ENCODE measurements at places on chromosomes 6 and 20.

DNA sequence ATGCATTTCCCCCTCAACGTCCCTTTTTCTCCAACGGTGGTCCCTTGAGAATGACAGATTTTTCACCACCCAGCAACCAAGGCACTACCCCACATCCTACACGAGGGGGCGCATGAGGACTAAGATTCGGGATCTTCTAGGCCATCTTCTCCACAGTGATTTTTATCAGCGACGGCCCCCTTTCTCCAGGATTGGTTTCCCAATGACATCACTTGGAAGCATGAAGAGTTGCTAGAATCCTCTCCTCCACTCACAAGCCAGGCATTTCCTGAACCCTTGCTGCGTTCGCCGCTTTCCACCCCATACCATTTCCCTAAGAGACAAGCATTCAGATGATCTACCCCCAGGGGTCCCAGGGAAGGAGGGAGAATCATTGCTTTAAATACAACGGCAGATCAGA is 252.0 kb downstream of the HIVEP2 start:
- ATAC-seq: peak; percentile 74

- ATAC-seq: no peak
These were observed 94.5 kb downstream of the PERP start for GRCh38 chr6:138012682-138013081.

GRCh38 chr6:149963462-149964307 is at the start of gene ULBP1:
Gene ULBP1 (plus strand): TSS chr6:149963943. CDS start chr6:149964050, 107 bp downstream.
- peak; percentile 84 for ATAC-seq

GRCh38 chr6:125913864-125914351 is 42.7 kb upstream of the HINT3 start:
- no peak for ATAC-seq

DNA sequence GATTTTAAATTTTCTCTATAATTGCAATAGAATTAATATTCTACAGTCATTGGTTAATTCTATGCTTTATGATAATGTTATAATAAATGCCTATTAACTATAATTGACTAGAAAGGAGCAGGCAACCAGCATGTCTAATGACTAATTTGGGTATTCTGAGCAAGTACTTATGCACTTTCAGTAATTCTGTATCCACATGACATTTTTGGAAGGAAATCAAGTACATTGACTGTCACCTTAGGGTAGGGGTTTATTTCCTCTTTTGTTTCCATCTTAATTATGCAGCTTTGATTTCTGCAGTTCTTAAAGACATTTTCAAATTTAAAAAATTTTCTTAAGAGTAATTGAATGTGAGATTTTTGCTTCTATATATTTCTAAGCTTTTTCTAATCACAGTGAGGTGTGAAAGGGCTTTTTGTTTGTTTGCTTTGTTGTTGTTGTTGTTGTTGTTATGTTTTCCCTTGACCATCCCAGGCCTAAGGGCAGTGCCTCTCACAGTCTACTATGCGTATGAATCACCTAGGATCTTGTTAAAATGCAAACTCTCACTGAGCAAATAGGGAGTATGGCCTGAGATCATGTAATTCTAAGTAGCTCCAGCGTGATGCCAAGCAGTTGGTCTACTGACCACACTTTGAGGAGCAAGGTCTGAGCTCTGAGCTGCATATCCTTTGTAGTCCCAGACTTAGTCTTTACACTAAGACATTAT is 467.1 kb upstream of the RNF217 start:
- ATAC-seq: no peak

- ATAC-seq: no peak
These were observed 59.0 kb downstream of the PPP1R14C start for GRCh38 chr6:150201772-150202329.

DNA sequence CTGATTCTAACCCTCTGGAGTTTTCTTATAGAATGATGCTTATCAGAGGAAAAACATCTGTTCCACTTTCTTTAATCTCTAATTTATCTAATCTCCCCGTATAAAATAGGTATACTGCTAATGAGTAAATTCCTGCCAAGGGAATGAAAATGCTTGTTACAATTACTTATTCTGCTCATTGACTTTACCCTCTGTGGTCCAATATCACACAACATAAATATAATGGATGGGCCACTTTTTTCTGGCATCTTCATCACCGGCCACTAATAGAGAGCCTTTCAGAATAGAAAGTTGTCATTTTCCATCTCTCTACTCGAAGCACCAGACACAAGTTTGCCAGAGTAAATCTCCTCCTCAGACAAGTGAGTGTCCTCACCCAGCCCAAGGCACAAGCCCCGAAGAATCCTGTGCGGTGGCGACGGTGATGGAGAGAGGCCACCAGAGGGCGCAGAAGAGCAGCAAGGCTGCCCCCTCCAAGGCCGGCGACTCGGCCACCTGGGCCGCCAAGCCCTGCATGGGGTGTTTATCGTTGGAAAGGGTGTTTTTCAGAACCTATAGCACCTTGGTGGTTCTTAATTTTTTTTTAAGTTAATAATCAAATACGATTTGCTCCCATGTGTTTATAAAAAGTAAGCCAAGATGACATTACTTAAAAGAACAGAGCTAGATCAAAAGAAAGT is 212.9 kb upstream of the ARID1B start:
- peak; percentile 96 for ATAC-seq

- ATAC-seq: no peak
These were observed 36.7 kb downstream of the POU3F2 start for GRCh38 chr6:98871057-98871456.
